ENCODE measurements at places on chromosomes 1 and 21.

GRCh38 chr1:74478979-74479378 is 33.4 kb downstream of the LRRC53 start:
- DNase-seq = no peak

GRCh38 chr21:26845066-26845758 is at the start of gene ADAMTS1:
TSS of gene ADAMTS1 (minus strand) at chr21:26845409. CDS start at chr21:26844954, 455 bp downstream.
- DNase-seq = no peak

DNA sequence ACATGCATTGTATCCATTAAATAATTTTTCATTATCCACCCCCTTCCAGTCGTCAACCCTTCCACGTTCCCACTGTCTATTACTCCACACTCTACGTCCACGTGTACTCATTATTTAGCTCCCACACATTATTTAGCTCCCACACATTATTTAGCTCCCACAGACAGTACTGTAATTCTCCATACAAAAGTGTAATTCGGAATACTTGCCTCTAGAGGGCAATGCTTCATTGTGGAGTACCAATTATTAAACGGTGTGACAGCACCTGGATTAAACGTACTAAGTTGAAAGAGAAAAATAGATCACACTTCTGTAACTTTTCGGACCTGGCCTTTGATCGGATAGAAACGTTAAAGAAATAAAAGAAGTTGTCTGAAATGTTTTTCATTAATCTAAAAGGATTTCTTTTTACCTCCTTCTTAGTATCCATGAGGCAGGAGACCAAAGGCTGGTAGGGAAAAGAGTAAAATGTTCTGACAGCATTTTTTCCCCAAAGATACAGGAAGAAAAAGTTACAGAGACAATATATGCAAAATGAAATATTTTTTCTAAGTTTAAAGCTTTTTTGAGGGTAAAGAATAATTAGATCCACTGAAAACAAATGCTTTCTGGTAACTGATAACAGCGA is 99.2 kb downstream of the LHX8 start:
- DNase-seq = peak; percentile 23

GRCh38 chr1:218614031-218614430 is 268.9 kb downstream of the TGFB2 start:
- no peak for DNase-seq

DNA sequence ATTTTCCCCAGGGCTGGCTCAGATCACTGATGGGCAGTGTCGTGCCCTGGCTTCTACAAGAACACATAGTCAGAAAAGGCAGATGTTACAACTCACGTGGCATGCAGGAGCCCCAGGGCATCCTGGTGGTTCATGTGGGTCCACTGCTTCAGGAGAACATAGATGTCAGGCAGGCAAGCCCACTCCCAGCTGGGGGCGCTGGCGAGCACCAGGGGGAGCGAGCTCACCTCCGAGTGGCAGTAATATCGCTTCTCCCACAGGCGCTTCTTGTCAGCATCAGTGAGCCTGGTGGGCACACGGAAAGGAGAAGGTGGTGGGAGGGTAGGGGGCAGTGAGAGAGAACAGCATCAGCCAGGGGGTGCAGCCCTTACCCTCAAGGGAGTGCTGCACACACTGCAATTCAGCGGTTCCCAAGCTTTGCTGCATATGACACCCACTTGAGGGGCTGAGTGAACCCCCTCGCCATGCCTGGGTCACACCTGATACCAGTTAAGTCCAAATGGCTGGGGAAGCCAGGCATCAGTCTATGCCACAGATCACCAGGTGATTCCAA is 34.3 kb upstream of the PPP1R15B start:
- DNase-seq = peak; percentile 66

DNA sequence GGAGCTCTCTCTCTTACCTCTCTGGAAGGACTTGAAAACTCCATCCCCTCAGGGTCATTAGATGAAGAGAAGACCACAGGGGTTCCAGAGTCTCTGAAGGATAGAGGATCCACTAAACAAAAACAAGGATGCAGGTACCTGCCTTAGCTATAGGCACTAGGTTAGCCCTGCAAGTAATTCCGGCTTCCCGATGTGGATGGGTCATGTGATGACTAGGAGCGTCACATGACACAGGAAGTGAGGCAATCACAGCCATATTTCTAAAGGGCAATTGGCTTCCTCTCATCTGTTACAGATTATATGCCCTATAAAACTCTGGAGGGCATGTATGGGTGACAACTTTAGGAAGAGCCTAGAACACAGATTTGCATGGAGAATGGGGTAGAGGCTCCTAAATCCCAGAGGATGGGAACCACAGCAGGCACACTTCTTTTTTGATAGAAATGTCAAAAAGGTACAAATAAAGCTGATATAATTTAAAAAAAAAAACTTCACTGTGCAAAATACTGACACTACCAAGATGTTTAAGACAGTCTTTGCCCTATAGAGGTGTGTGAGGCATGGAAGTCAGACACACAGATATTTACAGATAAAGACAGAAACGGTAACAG is 14.1 kb downstream of the ENTREP3 start:
- DNase-seq = peak; percentile 86

DNA sequence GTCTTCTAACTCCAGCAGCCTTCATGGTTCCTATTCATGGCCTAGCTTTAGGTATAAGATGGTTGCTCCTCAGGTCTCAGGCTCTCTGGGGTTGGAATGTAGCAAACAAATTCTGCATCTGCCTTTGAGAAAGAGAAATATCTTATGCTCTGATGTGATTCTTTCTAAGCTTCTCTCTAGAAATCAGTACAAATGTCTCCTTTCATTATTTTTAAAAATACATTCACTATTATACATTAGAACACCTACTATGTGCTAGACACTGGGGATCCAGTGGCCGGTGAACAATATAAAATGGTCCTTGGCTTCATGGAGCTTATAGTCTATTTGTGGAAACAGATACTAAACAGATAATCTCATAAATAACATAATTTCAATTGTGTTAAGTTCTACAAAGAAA is 16.1 kb upstream of the TMEM39B start:
- DNase-seq = no peak

GRCh38 chr1:14421295-14421976 is 177.0 kb upstream of the KAZN start:
- no peak for DNase-seq

GRCh38 chr1:53390261-53390660 is 62.4 kb upstream of the LRP8 start:
- peak; percentile 64 for DNase-seq

DNA sequence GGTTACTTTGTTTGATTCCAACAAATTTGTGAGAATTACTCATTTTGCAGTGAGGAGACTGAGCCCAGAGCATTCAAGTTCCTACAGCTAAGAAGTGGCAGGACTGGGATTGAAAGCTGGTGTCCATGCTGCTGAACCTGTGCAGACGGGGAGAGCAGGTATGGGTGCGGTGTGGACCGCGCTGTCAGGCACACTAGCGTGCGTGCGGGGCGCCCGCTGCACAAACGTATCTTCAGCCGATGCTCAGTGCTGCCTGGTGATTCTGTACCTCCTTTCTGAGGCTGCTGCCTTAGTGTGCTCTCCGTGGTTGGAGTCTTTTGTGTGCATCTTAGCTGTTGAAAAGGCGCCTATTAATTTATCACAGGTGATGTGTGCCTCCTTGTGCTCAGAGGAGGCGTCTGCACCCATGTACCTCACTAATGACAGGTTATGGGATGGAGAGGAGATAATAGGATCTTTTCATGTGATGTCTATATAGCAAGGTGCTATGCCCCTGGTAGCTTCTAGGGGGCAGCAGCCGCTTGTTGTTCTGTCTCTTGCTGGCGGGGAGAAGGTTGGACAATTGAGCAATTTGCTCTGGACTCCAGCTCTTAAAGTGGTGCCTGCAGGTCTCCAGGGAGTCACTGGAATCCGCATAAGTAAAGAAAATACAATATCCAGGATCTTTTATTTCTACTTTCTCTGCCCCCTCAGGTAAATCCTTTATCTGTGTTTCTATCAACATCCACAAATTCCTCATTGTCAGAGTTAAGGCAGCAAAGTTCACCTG is 32.5 kb downstream of the PEX14 start:
- DNase-seq = peak; percentile 92

DNA sequence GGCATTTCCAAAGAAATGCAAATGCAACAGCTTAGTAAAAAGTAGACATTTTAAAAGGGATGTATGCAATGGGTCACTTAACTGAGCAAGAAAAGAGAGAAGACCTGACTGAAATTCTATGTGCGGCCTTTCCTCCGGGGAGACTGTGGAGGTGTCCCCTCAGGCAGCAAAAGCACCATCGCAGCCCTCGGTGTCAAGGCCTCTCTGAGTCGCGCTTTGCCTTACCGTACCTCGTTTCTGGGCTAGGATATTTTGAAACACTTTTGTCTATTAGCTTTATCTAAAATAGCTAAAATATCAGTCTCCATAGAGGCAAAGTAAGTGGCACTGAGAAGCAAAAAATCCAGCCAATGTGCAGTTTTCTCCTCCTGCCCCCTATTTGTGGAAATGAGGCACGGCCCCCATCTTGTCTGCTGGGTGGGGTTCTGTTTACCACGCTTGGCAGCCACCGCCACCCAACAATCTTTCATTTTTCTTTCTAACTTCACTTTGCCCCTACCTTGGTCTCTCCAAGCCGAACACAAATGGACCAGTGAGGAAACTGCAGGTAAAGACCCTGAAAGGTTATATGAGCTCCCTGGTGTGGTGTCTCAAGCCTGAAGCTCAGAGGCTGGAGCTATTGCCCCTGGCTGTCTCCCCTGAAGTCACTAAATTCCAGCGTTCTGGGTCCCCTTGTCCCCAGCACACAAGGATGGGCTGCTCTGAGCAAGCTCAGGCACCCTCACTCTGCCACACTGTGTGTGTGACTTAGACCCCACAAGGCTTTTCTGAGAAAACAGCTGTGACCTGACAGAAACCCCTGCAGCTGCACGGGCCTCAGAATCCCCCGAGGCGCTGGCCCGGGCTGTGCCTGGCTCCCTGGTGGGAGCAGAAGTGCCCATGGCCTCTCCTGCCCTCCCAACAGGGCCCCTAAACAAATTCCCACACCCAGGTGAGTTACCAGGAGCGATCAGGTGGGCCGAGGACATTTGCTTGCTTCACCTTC is 1.6 kb downstream of the CD247 start:
- no peak for DNase-seq

GRCh38 chr1:25641931-25642573 is 25.5 kb downstream of the MAN1C1 start:
- DNase-seq = no peak

GRCh38 chr1:39711966-39712340 is 20.7 kb upstream of the HPCAL4 start:
- DNase-seq = no peak

- DNase-seq = no peak
These were observed 1.8 kb downstream of the AURKAIP1 start for GRCh38 chr1:1373051-1373814.

- no peak for DNase-seq
These were observed 89.8 kb downstream of the EVI5 start for GRCh38 chr1:92695104-92695503.

GRCh38 chr1:113072141-113072756 is 749 bp upstream of the LRIG2 start:
- DNase-seq = no peak

DNA sequence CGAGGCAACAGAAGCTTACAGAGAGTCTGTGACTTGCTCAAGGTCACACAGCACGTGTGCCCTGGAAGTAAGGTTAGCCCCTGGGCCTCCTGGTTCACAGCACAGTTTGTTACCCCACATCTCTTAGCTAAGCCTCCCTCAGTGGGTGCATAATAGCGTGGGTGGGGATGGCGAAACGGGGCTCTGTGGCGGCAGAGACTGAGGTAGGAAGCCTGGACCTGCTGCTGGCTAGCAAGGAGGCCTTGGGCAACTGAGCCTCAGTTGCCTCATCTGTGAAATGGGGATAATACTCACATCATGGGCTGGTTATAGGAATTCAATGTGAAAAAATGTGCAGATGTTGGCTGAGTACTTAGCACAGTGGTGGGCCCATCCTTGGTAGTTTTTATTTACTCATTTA is 596 bp downstream of the PADI4 start:
- DNase-seq = peak; percentile 81

DNA sequence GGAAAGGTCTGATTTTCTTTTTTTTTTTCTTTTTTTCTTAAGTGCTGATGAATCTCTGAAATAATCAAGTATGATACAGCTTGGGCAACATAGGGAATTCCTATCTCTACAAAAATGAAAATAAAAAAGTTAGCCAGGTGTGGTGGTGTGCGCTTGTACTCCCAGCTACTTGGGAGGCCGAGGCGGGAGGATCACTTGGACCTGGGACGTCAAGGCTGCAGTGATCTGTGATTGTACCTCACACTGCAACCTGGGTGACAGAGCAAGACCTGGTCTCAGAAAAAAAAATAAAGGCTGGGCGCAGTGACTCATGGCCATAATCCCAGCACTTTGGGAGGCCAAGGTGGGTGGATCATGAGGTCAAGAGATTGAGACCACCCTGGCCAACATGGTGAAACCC is 6.0 kb downstream of the TRAPPC10 start:
- no peak for DNase-seq

DNA sequence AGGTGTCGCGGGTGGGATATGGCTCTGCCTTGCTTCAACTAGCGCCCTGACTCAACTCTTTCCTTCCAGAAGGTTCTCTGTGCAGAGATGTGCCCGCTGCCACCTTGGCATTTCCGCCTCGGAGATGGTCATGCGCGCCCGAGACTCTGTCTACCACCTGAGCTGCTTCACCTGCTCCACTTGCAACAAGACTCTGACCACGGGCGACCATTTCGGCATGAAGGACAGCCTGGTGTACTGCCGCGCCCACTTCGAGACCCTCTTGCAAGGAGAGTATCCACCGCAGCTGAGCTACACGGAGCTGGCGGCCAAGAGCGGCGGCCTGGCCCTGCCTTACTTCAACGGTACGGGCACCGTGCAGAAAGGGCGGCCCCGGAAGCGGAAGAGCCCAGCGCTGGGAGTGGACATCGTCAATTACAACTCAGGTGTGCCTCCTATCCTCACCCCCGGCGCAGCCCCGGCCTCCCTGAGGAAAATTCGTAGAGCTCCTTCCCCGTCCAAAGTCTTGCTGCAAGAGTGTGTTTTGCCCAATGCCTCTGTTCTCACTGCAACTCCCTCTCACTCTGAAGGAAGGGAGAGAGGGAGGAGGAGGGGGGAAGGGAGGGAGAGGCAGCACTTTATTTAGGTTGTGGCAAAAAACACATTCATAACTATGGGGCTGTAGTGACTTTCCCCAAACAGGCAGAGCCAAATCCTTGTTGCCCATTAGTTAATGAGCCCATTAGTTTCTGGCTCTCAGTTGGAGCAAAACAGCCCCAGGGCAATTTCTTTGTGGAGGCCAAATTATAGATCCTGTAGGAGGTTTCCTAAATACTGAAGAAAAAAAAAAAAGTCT is 4.3 kb downstream of the LHX9 start:
- no peak for DNase-seq

DNA sequence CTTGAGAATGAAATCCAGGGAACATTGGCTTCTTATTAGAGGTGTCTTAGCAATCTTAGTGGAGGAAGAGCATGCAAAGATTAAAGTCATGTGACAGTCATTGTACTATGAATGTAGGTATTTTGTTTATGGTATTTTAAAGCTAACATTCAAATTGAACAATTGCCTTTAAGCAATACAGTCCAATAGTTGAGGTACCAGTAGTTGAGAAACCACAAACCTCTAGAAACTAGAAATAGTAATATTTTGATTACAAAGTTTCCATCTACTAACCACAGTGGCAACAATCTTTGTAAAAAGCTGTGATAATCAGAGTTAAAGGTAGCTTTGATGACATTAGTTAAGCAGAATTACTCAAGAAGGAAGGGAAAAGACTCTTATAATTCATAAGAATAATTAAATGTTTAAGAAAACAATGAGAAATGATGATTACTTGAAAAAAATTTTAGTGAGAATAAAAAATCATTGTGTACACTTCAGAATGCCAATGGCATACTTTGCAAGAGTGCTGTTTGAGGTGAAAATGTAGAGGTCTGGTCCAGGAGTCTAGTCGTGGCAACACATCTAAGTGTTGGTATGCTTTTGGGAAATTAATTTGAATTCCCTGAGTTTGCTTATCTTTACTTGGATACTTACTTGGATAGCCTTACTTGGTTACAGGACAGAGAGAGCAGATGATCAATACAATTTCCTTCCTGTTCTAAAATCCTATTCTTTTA is 104.9 kb upstream of the PTGFR start:
- DNase-seq = no peak
